H9 (cell line): ENCODE measurements at places on chromosomes 11 and 22.

DNA sequence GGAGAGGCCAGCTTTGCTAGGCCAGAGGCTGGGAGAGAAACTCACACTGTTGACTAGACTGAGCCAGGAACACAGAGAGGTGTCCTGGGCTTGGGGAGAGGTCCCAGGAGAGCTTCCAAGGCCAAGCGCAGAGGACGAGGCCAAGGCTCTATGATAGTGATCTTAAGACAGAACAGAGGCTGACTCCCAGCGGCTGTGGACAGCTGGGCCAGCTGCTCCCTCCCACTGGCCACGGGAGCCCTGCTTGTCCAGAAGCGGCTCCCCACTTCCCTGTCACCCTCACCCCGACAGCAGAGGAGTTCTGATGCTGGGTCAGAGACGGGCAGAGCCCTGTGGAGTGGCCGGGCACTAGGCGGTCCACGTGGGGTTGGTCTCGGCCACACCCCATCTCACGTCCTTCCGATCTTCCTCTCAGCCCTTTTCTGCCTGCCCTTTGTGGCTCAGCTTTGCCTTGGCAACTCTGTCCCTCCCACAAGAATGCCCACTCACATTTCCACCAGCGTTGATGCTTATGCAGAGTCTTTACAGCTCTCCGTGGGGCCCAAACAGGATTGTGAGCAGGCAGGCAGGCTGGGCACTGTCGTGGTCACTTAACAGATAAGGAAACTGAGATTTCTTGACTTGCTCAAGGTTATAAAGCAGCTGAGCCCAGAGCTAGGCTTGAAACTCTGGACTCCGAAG is 68.2 kb downstream of the FBXO7 start:
- DNase-seq: no peak

- DNase-seq: peak; percentile 49
Observed at GRCh38 chr11:60899046-60899936, 7.1 kb downstream of the PRPF19 start.

- DNase-seq: peak; percentile 63
Observed at GRCh38 chr22:27331526-27332281, 469.9 kb downstream of the MN1 start.

DNA sequence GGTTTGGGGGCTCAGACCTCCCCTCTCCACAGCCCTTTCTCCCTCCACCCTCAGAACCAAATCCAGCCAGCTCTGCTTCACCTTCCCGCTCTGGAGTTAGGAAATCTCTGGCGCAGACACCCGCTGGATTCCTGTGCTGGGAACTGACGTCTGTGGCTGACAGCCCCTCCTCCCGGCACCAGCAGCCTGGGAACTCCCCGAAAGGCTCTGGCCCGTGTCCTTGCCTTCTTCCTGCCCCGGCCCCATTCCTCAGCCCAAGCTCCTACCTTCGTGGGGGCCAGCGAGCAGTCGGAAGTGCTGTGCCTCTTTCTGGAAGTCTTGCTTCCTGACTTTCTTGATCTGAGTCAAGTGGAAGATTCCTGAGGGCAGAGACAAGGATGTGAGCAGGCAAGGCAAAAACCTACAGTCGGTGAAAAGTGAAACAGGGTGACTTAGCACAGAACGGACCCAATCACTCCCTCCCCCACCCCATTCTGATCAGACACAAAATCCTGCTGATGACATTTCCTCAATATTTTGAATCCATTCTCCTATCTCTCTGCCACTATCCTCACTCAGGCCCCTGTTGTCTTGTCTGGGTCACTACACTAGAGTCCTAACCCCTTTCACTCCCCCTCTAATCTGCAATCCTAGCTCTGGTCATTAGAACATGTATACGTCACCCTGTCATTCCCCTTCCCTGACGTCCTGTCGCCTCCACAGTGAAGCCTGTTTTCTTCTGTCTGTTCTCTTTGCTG is 34.1 kb downstream of the CHRDL2 start:
- DNase-seq: peak; percentile 48

- no peak for DNase-seq
Observed at GRCh38 chr11:101612481-101612880, 28.7 kb upstream of the TRPC6 start.

GRCh38 chr11:71228961-71229360 is 23.4 kb downstream of the SHANK2 start:
- no peak for DNase-seq

DNA sequence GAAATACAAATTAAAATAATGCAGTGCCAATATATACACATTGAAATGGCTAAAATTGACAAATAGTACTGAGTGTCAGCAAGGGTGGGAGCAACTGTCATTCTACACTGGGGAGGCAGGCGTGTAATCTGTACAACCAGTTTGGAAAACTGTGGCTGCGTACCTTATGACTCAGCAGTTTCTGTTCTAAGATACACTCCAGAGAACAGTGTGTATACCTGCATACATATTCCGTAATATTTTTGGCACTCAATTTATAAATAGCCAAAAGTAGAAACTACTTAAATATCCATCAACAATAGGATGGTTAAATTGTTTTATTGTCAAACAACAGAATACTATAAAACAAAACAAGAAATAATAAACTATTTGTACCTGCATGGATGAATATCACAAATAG is 57.6 kb downstream of the RNF169 start:
- no peak for DNase-seq

DNA sequence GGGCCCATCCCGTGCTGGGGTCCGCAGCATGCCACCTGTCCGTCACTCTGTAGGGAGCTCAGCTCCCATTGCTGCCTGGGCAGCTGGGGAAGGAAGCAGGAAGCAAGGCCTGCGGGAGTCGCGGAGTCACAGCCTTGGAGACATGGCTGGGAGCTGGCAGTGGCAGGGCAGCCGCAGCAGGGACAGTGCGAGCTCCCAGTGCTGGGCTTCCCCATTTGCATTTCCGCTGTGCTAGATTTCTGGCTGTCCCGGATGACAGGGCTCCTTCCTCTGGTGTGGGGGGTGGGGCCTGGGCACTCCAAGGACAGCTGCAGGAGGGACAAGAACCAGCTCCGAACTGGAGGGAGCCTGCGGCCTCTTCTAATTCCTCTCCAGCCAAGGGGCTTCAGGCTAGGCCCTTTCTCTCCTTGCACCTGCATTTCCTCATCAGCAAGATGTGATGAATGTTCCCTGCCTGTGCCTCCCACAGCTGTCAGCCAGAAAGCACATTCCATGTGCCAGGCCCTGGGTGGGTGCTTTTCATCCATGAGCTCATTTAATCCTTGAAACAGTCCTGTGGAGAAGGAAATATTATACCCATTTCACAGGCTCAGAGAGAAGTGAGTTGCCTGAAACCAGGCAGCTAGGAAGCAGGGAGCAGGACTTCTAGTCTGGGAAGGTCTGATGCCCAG is 48.0 kb downstream of the MYO7A start:
- DNase-seq: peak; percentile 88

GRCh38 chr11:32006799-32007388 is 84.0 kb upstream of the RCN1 start:
- peak; percentile 44 for DNase-seq

DNA sequence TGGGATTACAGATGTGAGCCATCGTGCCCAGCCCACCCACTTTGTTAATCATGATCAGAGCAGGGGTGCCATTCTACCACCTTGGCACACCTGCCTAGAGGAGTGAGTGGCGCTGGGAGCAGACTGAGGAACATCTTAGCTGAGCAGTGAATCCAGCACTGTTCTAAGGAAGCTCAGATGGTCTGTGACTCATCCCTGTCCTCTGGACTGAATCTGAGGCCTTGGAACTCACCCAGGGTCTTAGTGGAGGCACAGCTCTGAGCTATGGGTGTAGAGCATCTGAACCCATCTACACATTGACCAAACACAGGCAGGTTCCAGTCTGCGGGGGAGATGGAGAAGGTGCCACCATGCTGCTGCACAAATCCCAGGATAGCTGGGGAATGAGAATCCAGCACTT is 14.9 kb downstream of the PGAP2 start:
- no peak for DNase-seq

DNA sequence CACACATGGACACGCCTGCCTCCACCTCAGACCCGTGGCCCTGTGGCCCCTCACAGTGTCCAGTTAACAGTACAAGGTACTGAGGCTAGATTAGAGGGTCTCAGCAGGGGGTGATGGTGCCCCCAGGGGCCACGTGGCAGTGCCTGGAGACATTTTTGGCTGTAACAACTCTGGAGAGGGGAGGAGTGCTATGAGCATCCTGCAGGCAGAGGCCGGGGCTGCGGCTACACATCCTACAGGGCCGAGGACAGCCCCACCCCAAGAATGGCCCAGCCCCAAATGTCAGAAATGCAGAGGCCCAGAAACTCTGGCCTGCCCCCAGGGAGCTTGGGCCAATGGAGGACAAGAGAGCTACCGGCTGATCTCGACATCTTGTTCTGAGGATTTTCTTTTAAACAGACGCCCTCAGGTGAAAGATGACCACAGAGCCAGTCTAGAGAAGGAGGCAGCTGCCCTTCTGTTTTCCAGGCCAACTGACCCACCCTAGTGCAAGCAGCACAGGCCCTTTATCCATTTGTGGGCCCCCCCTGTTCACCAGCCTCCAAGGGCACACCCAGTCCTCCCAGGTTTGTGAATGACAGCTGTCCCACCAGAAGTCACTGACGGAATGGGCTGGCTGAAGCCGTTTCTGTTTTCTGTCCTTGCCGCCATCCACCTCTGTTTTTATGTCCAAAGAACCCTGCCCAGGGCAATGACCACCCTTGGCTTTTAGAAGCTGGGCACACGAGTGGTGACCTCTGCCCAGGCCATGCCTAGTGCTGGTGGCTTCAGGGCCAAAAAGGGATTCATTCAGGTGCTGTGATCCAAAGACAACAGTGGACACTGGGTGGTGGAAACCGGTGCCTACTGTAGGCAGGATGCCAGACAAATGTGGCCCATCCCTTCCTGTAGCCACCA is 85.2 kb upstream of the LINC01488 start:
- no peak for DNase-seq

DNA sequence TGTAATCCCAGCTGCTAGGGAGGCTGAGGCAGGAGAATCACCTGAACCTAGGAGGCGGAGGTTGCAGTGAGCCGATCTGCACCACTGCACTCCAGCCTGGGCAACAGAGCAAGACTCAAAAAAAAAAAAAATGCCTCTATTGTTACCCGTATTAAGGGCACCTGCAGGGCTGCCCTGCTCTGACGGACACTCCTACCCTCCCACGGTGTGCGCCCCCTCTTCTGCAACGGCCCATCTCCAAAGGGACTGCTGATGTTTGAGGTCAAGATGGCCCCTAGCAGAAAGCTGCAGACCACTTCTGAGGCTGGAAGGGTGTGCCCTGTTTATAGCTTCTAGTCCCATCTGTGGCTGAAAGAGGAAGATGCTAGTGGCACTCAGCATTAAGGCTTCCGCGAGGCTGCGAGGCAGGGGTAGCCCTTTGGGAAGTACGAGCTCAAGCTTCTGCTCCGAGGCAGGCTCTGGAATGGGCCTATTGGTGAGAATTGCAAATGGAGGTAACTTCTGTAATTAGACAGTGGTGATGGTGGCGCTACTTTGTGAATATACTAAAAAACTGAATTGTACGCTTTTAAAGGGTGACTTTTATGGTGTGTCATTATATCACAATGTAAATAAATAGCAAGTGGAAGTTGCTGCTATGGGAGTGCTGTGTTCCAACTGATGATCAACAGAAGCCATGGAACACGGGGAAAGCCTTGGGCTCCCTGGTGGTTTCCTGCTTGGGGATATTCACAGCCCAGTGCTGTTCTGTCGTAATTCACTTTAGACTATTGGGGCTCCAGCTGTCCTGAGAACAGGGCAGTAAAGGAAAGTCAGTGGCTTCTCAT is 24.3 kb downstream of the ARFGAP2 start:
- DNase-seq: no peak

- no peak for DNase-seq
Observed at GRCh38 chr11:94958121-94958696, 15.1 kb downstream of the CWC15 start.

- DNase-seq: no peak
Observed at GRCh38 chr22:45071618-45072017, 61.8 kb upstream of the PHF21B start.

DNA sequence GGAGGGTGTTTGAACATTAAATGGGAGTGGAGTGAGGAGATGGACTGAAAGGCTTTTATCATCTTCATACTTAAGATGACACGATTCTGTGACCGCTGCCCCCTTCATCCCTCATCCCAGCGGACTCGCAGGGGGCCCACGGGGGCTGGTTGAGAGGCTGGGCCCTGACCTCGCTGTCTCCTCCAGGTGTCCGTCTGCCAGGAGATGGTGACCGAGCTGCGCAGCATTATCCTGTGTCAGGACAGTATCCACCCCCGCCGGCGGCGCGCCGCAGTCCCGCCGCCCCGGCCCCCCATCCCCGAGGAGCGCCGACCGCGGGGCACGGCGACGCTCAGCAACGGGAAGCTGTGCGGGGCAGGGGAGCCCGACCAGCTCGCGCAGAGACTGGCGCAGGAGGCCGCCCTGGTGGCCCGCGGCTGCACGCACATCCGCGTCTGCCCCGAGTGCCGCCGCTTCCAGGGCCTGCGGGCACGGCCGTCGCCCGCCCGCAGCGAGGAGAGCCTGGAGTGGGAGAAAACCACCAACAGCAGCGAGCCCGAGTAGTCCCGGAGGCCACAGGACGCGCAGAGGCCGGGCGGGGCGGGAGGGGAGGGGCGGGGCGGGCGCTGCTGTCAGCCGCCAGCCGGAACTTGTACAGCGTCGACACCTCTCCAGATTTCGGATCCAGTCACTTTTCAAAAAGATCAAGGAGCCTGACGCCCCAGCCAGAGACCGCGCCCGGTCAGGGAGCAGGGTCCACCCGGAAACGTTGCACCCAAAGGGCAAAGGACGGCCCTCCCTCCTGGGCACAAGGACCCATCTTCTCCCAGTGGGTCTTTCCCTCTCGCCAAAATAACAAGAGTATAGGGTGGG is 38.0 kb upstream of the TBCEL start:
- DNase-seq: peak; percentile 73

GRCh38 chr22:50261615-50262459 is at the start of gene MAPK12:
MAPK12 (minus strand) TSS chr22:50261683; CDS start chr22:50261509, 174 bp downstream.
- DNase-seq: peak; percentile 63

- DNase-seq: peak; percentile 74
Observed at GRCh38 chr22:49929211-49929979, 11.0 kb downstream of the CRELD2 start.

GRCh38 chr11:39255648-39256047 is 2203.8 kb downstream of the LRRC4C start:
- DNase-seq: no peak

- no peak for DNase-seq
Observed at GRCh38 chr22:32992821-32993220, 65.4 kb downstream of the SYN3 start.

DNA sequence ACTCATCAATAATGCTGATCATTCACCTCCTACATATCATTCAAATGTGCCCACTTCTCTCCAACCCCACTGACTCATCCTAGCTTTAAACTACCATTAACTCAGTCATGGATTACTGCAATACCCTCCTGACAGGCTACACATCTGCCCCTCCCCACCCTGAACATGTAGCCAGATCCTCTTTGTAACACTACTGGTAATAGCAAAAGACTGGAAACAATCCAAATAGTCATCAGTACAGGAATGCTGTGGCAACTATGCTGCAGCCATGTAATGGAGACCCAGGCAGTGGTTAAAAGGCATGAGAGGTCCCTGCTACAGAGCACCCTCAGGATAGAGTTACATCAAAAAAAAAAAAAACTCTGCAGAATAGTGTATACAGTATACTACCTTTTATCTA is 16.6 kb downstream of the SLC43A3 start:
- no peak for DNase-seq

- DNase-seq: peak; percentile 1
Observed at GRCh38 chr11:59542142-59542810, 30.9 kb downstream of the OR4D9 start.
